GM12878 (cell line): ENCODE measurements at places on chromosomes 6 and 20.

- DNase-seq = no peak
These were observed 109.1 kb downstream of the TSHZ2 start for GRCh38 chr20:53080969-53081871.

DNA sequence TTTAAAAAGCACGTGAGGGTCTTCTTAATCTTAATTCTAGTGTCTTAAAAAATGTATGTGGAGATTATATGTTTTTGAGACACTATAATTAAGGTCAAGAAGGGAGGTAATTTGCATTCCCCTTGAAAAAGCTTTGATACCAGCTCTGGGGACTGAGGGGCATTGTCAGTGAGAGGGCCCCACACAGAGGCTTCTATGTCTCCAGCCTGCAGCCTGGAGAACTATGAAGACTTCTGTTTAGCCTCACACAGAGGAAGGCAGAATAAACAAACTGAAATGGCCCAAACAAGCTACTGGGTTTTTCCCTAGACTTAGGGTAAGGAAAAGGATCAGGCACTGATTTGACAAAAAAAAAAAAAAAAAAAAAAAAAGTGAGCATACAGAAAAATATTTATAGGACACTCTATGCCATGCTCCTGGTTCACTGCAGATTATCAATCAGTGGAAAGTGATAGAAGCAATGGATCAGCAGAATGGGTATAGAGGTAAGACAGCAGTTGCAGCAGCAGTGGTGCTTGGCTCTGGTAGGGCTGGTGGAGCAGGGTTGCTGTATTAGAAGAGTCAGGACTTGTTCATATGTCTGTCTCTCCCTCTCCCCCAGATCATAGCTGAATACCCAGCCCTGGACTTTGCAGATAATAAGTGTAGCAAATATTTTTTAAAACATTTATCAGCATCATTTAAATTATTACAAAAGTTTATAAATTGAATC lies 85.4 kb downstream of the KLHL32 start:
- DNase-seq = no peak

DNA sequence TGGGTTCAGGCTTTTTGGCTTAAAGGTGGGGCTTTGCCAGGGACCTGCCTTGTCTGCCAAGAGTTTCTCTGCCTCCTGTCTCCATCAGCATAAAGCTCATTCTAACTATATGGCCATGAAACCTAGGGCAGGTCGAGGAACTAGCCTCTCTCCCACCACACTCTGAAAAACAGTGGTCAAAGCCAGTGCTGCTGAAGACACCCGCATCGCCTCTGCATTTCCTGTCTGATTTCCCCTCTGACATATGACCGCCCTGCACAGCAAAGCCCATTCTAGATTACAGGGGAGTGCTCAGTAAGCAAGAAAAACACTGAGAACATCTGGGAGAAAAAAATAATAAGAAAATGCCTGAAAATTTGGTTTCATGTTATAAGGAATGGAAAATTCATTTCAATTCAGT lies 573.6 kb downstream of the PRKN start:
- DNase-seq = no peak

DNA sequence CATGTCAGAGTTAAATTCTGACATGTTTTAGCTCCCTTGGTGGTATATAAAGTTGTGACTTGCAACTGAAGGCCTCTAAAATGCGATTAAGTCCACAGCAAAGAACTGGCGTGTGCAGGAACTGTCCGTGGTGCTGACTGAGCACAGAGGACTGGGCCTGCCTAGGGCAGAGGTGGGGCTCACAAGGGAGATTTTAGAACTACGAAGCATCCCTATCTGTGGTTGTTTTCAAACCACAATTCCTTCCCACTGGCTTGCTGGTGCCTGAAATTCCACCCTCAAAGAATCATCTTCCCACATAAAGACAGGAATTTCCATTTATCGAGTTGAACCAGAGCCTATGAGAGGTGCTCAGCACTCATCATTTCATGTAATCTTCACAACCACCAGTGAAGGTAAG lies 30.1 kb downstream of the RIMS4 start:
- DNase-seq = no peak

- no peak for DNase-seq
These were observed 122.1 kb upstream of the BCLAF1 start for GRCh38 chr6:136411453-136412354.

GRCh38 chr6:53192682-53193188 lies 44.1 kb upstream of the GCM1 start:
- no peak for DNase-seq

GRCh38 chr6:131638013-131638412 lies 911 bp downstream of the ENPP3 start:
- DNase-seq = no peak

GRCh38 chr20:44129911-44130718 lies 56.9 kb downstream of the JPH2 start:
- DNase-seq = no peak

- no peak for DNase-seq
These were observed 422.1 kb downstream of the GJA1 start for GRCh38 chr6:121857551-121857950.

DNA sequence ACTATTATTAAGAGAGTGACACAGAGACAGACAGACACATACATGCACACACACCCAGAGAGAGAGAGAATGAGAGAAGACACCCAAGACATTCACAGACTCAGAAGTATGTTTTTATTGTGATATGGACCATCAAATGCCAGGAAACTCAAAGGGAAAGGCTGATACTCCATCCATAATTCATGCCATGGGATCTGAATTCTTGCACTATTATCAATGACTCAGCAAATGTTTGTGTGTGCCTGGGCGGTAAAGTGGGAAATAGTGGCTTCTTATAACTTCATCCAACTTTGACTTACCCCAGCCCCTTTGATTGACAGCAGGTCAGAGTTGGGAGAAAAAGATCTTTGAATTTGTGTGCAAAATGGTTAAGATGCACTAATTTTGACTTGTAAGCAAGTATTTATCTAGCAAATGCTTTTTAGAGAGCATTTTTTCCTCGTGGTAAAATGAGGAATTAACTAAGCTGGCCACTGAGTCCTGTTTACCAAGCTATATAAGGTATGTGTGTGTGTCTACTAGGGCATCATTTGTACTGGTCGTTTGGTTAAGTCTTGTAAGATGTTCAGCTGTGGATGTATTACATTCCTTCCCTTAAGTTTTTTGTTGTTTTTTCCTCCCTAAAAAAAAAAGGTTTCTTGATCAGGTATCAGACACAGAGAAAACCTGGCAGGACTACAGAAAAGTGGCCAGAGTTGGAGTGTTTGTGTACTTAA lies 3.0 kb upstream of the CCN2 start:
- DNase-seq = no peak

DNA sequence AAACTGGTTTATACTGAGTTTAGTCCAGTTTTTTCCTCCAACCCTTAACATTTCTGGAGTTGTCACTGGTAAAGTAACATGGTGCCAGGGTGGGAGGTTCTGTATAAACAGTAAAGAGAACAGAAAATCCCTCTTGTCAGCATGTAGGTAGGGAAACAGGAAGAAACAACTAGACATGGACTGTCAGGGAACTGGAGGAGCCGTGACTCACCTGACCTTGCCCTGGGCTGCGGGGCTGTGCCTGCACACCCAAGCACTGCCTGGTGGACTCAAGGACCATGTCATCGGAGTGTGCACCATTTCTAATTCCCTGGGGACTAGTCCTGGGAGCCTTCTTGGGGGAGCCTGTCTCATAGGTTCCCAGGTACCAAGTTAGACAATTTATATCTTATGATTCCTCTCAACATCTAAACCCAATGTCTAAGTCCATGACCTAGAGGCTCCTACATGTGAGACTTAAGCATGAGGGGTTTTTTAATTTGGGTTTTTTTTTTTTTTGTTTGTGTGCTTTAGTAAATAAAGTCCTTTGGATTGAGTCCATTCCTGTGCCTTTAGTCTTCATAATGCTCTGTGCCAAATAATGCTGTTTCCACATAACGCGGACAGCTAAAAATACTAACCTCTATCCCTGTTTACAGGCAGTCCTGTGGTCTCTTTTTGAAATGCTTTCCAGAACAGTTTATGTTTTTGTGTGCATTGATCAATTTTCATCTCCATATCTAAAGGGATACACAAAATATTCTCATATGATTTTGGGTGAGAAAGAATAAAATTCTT lies 136.9 kb upstream of the SUPT3H start:
- no peak for DNase-seq

DNA sequence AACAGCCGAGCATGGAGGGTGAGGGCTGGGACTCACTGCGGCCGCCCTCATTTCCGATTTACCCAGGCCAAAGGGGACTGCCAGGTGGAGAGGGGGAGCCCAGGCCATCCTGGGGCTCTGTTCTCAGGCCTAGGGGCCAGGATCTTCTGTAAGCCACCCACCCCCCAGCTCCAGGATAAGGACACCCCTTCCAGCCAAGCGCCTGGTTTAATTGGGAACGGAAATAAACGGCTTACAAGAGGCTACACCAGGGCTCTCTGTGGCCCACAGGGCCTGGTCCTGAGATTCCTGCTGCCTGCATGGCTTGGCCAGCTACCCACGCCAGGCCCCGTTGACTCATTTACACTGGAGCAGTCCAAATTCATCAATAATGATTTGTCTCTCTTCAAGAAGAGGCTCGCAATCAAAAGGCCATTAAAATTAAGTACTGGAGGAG lies 68.1 kb upstream of the TOP1 start:
- no peak for DNase-seq

DNA sequence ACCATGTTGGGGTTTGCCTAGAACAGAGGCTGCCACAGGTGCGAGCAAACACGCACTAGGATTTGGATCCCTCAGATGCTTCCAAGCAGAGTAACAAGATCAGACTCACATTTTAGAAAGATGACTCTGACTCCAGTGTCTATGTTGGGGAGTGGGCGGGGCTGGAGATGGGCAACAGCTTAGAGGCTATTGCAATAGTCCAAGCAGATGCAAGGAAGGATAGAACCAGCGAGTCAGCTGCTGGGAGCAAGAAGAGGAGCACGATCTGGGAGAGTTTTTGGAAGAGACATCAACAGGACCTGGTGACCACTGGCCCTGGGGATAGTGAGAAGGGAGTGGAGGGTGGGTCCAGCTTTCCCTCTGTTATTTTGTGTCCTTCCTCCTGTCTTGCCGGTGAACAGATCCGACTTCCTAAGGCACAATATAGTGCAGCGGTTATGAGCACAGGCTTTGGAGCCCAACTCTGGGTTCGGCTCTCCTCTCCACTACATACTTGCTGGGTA lies 52.7 kb downstream of the FGD2 start:
- no peak for DNase-seq

DNA sequence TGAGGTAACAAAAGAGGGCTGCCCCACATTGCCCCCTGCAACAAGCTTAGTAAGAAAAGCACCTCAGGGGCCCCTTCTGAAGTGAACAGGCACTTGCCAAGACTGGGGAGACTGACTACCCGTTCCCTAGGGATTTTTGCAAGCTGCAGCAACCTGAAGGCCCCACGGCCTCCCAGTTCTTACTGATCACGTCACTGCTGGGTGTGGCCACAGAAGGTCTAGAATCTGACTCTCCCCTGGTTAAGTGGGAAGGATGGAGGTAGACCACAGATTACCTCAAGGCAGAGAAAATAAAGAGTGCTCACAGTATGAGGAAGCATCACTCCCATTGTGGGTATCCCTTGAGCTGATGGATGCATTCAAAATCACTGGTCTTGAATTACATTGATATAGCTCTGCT lies 201.5 kb upstream of the KCNQ5 start:
- no peak for DNase-seq

DNA sequence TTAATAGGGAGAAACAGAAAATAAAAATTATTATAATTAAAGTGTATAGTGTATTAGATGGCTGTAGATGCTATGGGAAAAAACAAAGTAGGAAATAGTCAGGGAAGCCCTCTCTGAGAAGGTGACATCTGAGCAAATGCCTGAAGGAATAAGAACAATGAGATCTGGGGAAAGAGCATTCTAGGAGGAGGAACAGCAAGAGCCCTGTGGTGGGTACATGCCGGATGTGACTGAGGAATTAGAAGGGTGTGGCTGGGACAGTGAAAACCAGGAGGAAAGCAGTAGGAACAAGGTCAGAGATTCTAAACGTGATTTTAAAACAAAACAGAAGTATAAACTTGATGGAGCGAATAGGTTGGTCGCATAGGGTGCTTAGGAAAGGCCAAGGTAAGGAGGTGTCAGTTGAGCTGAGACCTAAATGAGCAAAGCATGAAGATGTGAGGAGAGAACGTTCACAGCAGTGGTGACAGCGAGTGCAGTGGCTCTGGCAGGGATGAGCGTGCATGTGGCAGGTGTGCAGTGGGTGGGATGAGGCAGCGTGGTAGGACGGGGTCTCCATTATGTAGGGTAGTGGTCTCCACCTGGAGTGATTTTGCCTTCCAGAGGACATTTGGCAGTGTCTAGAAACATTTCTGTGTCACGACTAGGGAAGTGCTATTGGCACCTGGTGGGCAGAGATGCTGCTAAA lies 97.1 kb upstream of the MRPS10 start:
- DNase-seq = no peak

- no peak for DNase-seq
These were observed 32.6 kb downstream of the NTSR1 start for GRCh38 chr20:62741191-62741691.

GRCh38 chr6:125088963-125089362 lies 64.6 kb upstream of the TPD52L1 start:
- no peak for DNase-seq

GRCh38 chr20:10594296-10594868 lies 79.4 kb downstream of the JAG1 start:
- no peak for DNase-seq

GRCh38 chr20:14775778-14776177 lies 438.4 kb upstream of the FLRT3 start:
- no peak for DNase-seq

- no peak for DNase-seq
These were observed 19.8 kb upstream of the C6orf62 start for GRCh38 chr6:24738741-24739140.

DNA sequence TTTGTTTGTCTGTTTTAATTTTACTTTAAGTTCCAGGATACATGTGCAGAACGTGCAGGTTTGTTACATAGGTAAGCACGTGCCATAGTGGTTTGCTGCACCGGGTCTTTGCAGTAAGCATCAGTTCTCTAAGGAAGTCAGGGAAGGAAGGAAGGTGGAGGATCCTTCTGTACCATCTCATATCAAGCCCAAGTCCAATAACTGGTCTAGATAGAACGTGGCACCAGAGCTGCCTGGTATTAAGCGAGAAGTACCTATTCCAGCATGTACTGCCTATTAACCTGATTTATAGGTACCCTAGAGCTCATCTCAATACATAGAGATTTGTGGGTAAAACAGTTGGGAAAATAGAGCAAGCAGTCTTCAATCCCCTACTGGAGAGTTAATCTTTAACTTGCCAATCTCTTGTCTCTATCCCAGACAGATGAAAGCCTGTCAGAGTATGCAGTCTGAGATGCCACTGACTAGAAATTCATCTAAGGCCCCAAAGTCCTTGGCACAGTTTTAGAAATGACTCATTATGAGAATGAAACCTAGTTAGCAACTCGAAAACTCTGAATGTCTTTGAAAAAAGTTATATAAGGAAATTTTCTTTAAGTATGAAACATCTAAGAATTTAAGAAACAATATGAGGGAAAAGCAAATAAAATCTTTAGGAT lies 144.9 kb downstream of the TFAP2A start:
- DNase-seq = no peak
